Colonic mucosa (tissue), 4 donors: ENCODE measurements at places on chromosomes 1 and 21. TPM values are rescaled to one million over a fixed set of nuclear protein-coding genes. Genes with fewer than 3 reads are reported as not detected.

DNA sequence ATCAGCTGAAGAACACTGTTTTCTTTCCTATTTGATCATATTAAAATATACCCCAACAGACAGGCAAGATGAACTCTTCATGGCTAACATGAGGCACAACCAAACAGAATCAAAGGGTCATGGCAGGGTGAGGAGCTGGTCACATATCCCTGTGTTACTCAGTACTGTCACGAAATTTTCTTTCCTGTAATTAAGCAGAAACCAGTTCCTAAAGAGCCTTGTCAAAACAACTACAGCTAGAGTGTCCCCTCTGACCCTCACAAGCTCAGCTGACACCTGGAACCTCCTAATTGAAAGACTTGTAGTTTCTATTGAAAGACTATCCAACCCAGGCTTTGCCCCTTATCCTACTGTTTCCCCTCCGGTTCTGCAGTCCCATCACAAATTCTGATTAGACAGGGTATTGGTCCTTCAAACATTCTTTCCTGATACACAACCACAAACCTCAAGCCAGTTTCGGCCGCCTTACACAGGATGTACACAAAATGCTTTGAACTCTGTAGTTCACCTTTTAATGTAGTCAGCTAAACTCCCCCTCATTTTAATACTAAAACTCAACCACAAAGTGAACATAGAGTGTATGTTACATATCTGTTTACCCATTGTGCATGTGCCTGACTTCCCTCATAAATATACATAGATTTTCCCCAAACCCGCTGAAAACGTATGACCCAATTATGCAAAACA, 651.9 kb downstream of the MRPL39 start:
- DNase-seq = no peak

- no peak for DNase-seq
Observed at GRCh38 chr1:115746021-115746690, 22.4 kb downstream of the CASQ2 start.

- no peak for DNase-seq
Observed at GRCh38 chr1:20439282-20439681, 46.7 kb downstream of the CAMK2N1 start.

DNA sequence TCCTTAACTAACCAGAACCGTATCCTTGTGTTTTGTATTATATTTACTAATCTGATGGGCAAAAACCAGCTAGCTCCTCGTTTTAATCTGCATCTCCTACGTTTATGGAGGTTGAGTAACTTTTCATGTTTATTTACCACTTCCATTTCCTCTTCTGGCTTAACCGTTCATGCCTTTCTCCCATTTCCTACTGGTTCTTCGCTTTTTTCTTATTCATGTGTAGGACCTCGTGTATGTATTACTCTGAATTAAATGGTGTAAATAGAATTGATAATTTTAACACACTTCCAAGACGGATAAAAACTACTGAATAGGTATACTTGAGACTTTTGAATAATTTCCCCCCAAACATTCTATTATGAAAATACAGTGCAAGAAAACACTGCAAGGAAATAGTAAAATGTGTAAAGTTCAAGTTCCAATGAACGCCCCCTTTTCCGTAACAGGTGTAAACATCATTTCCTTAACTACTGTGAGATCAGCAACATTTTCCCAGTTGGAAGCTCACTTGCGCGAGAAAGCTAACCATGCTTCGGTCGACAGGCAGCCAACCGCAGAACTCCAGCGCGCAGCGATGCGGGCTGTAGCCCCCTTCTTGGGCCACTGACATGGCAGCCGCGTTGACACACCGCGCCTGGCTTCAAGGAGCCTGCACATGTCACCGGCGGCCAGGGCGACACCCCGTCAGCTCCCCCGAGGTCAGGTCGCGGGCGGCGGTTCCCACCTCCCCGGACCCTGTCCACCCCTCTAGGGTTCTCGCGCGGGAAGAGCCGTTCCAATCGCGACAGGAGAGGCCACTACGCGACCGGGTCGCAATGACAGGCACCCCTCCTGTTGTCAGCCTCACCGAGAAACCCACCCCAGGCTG, 816 bp downstream of the EDEM3 start:
- peak; percentile 54 for DNase-seq

- no peak for DNase-seq
Observed at GRCh38 chr21:44862869-44863685, 10.4 kb downstream of the PTTG1IP start.

FAM89A gene
- total RNA-seq = 6.3 TPM
